ENCODE measurements at places on chromosomes 3 and 15. TPM values are rescaled to one million over a fixed set of nuclear protein-coding genes. Genes with fewer than 3 reads are reported as not detected.

The DPPA4 gene
- not detected for total RNA-seq

The FRMD4B gene
- total RNA-seq, result 0.81 TPM

The GOLGA6L4 gene
- total RNA-seq, result 0.08 TPM

The MESP2 gene
- total RNA-seq, result 2.9 TPM

The GABPB1 gene
- total RNA-seq, result 31.9 TPM

The DUOXA2 gene
- total RNA-seq, result not detected

The POPDC2 gene
- 1.6 TPM for total RNA-seq

The LAMB2 gene
- total RNA-seq, result 202 TPM

The COL6A5 gene
- not detected for total RNA-seq

The MST1R gene
- 1.3 TPM for total RNA-seq
